NAMALWA (cell line): ENCODE measurements at places on chromosomes 1 and 21.
A peak's percentile ranks its signal among the peaks of the same experiment; 100 is the strongest.

DNA sequence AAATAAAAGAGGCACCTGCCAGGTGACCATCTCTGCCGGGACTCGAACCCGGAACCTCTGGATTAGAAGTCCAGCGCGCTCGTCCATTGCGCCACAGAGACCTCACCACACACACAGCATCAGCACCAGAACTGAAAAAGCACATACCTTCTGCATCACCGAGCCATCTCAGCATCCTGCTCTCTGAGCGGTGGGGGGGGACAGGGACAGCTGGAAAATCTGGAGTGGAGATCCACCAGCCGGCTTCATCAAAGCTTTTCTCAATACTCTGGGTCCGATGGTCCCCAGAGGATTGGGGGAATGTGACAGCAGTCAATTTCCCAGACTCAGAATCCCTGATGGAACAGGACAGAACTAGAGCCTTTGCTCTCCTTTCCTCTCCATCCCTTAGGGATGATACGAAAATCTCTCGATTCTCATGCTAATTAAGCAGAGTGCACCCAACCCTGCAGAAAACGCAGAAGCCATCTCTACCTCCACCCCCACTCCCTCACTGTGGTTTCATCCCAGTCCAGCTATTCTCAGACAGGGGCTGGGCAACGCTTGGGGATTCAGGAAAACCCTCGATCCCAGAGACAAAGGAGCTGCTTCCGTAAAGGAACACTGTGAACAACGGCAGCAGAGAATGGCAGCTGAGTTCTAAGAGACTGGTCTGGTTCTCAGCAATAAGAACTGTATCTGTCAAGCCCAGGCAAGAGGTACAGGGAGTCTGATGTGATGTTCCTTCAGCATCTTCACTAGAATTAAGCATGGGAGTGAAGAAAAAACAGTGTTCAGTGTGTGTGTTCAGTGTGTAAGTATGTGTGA is 29.6 kb upstream of the CADM3 start:
- no peak for DNase-seq

GRCh38 chr1:154747740-154748404 is 122.2 kb downstream of the KCNN3 start:
- DNase-seq = peak; percentile 77

- DNase-seq = no peak
Observed at GRCh38 chr1:52368383-52369172, 2.6 kb upstream of the CC2D1B start.

DNA sequence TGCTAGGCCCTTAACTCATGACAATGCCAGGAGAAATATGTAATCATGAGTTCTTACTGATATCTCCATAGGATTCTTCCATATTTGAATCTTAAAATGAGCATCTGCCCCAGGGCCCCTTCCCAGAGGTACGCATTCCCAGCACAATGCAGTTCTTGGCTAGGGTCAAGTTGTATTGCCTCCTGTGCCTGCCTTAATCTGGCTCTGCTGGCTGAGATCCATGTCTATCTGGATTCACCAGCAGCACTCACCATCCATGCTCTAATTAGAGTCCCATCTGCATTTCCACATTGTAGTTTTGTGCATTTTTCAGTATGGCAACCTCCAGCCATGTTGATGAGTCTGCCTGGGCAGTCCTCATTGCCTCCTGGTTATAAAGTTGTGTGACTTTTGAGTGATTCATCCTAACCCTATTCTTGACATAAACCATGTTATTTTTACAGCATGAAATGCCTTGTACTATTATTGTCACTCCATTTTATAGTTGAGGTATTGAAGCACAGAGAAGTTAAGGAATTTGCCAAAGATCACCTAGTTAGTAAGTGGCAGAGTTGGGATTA is 55.9 kb downstream of the CAMSAP2 start:
- DNase-seq = no peak

DNA sequence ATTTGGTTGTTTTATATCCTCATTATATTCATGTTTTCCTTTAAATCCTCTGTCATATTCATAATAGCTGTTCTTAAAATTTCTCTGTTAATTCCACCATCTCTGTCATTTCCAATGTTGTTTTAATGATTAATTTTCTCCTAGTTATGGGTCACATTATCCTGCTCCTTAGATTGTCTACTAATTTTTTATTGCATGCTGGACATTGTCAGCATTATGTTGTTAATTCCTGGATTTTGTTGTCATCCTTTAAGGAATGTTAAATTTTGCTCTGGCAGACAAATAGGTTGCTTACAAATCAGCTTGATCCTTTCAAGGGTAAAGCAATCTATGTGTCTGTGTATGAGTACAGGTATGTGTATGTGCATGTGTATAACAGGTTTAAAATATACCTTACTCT is 393.8 kb upstream of the POU3F1 start:
- no peak for DNase-seq

GRCh38 chr1:236604905-236605806 is 840 bp upstream of the HEATR1 start:
- DNase-seq = no peak

DNA sequence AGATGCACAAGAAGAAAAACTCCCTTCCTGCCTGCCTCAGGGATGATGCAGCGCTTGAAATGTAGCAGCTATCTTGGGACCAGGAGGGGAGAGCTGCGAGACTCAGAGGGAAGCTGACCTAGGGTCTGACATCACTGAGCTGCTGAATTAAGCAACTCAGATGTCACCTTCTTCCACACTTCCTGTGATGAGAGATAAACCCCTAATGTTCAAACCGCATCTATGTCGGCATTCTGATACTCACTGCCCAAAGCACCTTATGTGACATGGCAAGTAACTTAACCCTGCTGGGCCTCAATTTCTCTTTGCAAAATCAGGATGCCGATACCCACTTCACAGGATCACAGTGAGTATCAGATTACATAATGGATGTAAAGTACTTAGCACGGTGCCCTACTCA is 9.1 kb upstream of the AK2 start:
- DNase-seq = no peak

DNA sequence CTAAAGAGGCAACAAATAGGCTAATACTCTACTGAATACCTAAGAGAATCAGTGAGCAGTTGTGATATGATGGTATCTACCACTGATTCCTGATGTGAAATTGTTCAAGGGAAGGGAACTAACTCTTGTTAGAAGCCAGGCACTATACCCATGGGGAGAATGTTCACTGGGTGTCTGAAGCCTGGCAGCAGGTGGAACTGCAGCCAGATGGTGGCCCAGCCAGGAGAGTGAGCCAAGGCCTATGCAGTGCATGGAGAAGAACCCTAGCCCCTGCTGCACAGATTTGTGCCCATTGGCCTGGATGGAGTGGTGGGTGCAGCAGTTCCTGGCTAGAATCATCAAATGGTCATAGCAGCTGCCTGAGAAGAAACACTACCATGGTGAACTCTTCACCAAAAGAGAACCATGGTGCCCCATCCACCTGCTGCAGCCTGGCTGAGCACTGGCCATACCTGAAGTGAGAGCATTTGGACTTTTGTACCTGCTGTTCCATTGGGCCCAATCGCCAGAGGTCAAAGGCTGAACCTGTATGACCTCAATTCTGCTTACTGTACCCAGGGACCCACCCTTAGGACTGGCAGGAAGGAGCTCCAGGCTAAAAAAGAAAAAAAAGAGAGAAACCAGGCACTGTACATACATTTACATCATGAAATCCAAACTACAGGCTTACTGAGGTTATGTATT is 118.8 kb upstream of the IVNS1ABP start:
- no peak for DNase-seq

DNA sequence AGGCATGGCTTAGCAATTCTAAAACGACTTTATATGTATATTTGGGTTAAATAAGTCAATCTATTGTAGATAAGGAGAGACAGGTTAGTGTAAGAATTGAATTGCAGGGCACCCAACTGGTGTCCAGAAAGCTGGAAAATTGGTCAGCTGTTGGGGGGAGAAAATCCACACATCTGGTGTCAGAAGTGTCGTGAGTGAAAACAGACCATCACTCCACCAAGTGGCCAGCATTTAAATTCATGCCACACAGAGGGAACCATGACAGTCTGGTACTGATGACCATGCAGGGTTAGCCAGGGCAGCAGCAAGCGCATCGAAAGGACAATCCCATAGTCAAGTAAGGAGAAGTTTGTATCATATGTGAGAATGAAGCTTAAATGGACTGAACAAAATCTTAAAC is 11.7 kb downstream of the LAX1 start:
- no peak for DNase-seq

DNA sequence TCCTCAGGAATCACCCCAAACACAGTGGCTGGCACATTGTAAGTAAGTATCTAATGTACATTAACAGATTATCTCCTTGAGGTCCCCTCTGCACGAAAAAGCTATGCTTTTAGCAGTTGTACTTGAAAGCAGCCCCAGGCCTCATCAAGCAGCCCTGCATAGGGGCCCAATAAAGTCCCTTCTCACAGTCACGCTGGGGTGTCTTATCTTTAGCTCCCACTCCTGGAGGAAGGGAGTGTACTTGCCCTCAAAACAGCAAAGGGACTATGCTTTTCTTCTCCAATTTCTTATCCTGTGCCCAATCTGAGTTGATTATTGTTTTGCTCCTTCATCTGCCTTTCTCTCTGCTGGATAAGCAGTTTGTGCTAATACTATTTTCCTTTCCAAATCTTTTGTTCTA is 168.8 kb upstream of the PLXNA2 start:
- no peak for DNase-seq

GRCh38 chr21:44437696-44438431 is 17.4 kb upstream of the LRRC3 start:
- no peak for DNase-seq

- DNase-seq = no peak
Observed at GRCh38 chr1:210758761-210759160, 375.2 kb downstream of the KCNH1 start.

DNA sequence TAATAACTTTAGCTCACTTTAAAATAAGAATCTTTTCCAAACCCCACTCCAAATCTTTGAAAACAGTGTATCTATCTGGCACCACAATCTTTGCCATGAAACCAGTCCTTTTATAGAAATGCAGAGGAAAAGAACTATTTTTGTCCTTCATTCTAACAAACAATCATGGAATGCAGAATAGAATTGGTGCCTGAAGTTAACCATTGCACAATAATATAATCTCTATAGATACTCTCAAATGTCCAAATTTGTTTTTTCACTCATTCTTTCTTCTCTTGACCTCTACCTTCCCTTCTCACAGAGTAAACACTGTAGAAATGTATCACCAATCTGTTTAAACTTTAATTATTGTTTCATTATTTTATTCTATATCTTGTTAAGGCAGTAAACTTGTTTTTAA is 34.8 kb downstream of the TTLL7 start:
- DNase-seq = no peak

DNA sequence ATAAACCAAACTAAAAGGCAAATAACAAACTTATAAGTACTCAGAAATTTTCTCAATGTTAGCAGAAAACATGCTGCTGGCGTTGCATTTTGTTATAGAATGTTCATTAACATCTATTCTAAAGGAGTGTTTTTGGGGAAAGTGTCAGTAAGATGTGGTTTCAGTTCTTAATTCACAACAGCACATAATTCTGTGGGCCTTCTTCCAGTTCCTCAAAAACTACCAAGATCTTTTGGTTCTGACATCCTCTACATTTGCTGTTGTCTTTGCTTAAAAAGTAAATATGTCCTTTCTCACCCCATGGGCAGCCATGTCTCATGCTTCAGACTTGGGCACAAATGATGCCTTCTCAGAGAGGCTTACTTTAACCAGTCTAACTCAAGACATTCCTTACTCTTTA is 152.5 kb downstream of the CDC7 start:
- DNase-seq = no peak

DNA sequence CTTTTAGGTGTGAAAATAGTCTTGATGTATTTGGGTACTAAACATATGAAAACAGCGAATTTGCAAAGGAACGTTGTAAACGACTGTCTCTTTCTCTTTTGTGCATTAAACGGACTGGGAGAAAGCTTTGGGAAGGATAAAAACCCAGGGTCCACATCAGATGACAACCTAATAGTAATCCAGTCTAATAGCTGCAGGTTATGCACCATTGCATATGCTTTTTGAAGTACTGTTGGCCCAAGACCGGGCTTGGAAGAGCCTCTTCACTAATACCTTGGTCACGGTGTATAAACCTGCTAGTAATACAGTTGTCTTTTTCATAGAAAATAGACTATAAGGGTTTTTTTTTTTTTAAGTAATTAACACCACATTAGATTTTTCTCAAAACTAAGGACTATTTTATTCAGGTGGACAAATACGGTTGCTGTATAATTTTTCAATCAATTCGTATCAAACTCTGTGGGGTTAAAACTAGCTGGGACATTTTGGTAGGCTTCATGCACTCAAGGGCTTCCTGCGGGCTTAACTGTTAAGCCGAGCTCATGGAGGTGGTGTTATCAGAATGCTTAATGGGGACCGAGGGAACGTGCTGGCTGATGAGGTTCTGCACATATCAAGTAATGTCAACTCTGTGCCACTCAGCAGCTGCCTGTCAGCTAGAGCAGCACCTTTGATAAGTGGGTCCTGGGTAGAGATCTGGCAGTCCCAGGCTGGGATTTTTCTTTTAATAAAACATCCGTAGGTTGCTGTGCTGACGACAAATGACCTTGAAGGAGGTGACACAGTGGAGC is 2.1 kb downstream of the RYR2 start:
- DNase-seq = no peak
